ENCODE measurements at places on chromosomes 13 and 19. TPM values are rescaled to one million over a fixed set of nuclear protein-coding genes. Genes with fewer than 3 reads are reported as not detected.

DNA sequence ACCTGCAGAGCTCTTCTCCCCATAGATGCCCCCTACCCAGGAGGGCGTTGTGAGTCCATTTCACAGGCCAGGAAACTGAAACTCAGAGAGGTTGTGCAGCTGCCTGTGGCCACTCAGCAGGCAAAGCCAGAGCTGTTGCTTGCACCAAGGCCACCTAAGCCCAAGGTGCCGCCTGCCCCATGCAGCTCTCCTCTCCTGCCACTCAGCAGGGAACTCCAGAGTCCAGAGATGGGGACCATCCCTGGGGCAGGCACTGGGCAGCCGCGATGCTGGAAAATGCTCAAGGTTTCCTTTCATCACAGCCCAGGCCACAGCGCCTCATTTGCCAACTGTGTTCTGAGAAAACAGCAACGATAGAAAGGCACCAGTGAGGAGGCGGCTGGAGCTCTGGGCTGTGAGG, 41.0 kb upstream of the PEPD start:
- no peak overlapping the region for H3K4me3 ChIP-seq
- no peaks in the 10 kb centered on the region for H3K36me3 ChIP-seq
- H3K27me3 ChIP-seq: peaks cover 31% of the 10 kb centered on the region
- H3K27ac ChIP-seq: no peak overlapping the region

DNA sequence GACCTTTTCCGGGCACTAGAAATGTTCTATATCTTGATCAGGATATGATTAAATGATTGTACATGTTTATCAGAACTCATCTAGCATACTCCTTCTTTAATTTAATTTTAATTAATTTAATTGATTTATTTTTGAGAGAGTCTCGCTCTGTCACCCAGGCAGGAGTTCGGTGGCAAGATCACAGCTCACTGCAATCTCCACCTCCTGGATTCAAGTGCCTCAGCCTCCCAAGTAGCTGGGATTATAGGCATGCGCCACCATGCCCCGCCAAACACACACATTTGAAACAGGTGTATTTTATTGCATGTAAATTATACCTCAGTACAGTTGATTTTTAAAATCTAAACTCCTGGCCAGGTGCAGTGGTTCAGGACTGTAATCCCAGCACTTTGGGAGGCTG, 17.4 kb upstream of the BCL3 start:
- no peak overlapping the region for H3K27ac ChIP-seq
- no peaks in the 10 kb centered on the region for H3K27me3 ChIP-seq
- H3K4me1 ChIP-seq: no peaks in the 10 kb centered on the region
- H3K4me3 ChIP-seq: no peak overlapping the region
- no peaks in the 10 kb centered on the region for H3K36me3 ChIP-seq

DNA sequence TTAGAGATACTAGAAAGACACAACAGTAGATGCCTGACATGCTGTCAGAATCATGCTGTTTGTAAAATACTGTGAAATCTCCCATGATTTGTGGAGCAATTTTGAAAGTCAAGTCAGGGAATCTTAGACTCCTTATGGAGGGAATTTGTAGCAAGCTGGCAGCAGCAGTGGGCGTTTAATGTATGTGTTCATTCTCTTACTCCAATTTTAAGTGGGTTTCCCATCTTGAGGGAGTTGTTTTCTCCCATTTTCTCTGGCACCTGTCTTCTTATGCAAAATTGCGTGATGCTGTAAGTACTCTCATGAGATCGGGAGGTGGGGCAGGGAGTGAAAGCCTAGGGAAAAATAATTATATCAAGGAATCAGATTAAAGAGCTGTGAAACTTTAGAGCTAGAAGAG, 16.0 kb upstream of the GTF2F2 start:
- H3K27ac ChIP-seq: no peak overlapping the region
- H3K36me3 ChIP-seq: no peaks in the 10 kb centered on the region
- H3K27me3 ChIP-seq: no peaks in the 10 kb centered on the region

Gene RASIP1
- total RNA-seq: 2.1 TPM

DNA sequence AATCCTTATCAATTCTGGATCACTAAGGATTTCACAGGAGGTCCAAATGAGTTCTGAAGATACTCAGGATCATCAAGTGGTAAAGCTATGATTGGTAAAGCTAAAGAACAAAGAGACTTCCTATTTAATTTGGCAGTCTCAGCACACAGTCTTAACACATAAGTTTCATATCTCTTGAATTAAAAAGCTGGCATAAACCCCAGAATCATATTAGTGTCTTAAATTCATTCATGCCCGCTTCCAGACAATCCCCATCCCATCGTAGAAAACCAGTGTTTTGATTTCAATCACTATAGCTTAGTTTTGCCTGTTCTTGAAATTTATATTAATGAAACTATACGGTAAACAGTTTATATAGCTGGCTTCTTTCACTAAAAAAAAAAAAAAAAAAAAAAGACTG, 278.7 kb downstream of the DIAPH3 start:
- peaks cover 17% of the 10 kb centered on the region for H3K4me1 ChIP-seq
- H3K4me3 ChIP-seq: no peak overlapping the region
- no peak for DNase-seq
- H3K27me3 ChIP-seq: no peaks in the 10 kb centered on the region
- H3K36me3 ChIP-seq: peaks cover 18% of the 10 kb centered on the region

All from mesothelial cell of epicardium (in vitro differentiated cells).